ENCODE measurements at places on chromosomes 12 and 14.

- DNase-seq = no peak
These were observed 85.5 kb downstream of the PLEKHG3 start for GRCh38 chr14:64789696-64790095.

DNA sequence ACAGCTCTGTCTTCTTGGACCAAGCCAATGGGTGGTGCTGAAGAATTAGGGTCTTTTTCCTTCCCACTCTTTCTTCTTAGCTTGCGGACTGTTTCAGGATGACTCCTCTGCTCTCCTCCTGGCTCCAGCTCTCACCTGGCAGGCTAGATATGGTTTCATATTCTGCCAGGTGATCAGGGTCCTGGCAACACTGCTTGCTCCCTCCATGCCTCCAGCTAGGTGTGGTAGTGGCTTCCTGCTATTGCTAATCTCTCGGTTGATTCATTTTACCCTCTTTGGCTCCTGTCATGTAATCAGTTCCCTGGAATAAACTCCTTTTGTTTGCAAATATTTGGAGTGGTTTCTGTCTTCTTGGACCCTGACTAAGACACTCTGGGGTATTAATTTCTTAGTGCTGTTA, 4.3 kb upstream of the GZMH start:
- no peak for DNase-seq

DNA sequence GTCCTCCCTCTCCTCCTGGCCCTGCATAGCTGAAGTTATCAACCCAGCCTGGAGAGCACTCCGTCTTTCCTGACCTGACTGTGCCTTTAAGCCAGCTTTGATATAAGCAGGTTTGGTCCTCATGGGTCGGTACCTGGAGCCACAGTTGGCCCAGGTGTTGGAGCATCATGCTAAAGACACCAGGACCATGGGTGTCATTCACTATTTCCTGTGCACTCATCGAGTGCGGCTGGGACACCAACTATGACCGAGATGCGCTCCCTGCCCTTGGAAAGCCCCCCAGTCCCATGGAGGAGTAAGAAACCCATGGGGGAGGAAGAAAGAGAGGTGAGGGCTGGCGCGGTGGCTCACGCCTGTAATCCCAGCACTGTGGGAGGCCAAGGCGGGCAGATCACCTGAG, 78.9 kb upstream of the CCND2 start:
- DNase-seq = no peak

- DNase-seq = no peak
These were observed 15.7 kb downstream of the VPS37B start for GRCh38 chr12:122880155-122880667.

DNA sequence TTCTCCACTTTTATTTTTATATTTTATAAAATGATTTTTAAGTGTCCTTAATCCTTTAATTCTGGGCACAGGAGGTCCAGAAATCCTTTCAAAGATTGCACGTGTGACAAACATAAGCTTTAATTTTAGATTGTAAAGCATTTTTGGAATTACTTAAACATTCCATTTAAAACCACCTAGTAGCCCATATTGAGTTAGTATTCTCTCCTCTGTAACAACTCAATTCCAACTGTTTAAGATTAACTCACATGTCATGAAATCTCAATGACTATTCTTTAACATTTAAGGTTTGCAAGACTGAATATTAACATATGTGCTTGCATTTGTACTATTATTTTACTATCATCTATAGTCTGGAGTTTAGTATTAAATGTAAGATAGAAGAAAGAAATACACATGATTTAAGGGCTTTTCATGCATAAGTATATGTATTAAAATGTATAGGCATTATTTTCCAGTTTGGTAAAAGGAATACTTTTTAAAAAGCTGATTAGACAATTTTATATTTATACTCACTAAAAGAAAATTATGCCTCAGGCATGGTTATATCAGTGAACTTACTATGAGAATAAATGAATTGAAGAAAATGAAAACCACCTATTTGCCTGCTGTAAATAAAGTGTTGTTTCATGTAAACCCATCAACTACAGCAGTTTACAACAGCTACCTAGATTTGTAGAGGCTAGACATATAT, 776.9 kb downstream of the SLC6A15 start:
- DNase-seq = no peak

DNA sequence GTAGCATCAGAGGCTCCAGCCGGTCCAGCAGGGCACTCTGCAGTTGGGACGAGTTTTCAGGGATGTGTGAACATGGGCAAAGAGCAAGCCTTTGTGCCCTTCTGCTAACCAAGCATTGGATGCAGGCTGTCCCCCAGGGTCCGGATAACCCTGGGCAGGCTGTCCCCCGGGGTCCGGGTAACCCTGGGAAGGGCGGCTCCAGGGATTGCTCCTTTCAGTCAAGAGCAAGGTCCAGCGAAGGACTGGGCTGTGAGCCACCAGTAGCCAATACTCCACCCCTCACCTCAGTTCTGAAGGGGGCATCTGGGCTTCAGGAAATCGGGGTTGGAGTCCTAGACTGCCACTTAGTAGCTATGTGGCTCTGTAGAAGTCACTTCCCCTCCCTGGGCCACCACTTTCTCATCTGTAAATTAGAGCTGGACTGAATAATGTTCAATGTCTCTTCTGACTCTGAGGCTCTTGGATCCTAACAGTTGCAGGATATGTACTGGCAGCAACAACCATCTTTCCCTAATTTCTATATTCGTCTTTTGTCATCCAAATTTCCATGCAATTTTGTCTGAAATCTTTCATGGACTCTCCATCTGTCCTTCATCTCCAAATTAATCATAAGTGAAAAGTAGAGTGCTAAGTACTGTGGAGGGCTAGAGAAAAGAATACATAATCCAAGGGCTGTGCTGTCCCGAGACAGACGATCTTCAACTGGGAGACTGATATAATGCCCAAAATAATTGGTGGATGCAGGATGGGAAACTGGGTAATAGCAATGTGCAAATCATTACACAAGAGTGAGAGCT, 137.4 kb upstream of the NTF3 start:
- DNase-seq = no peak

- DNase-seq = no peak
These were observed 4.8 kb downstream of the MED6 start for GRCh38 chr14:70595443-70596185.

DNA sequence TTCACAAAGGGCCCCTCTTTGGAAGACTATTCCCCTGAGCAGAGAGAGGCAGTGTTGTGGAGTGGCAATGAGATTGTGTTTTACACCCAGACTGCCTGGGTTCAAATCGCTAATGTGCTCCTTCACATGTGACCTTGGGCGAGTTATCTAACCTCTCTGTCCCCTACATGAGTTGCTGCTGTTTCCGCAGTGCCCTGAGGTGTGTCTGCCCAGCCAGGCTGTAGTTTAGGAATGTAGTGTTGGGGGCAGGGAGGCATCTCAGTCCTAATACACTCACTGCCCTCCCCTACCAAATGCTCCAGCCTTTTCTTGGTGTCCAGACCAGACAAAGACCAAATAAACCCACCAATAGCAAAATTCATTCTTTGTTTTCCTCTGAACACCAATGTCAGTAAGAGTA, 78.6 kb downstream of the SLC24A4 start:
- no peak for DNase-seq

DNA sequence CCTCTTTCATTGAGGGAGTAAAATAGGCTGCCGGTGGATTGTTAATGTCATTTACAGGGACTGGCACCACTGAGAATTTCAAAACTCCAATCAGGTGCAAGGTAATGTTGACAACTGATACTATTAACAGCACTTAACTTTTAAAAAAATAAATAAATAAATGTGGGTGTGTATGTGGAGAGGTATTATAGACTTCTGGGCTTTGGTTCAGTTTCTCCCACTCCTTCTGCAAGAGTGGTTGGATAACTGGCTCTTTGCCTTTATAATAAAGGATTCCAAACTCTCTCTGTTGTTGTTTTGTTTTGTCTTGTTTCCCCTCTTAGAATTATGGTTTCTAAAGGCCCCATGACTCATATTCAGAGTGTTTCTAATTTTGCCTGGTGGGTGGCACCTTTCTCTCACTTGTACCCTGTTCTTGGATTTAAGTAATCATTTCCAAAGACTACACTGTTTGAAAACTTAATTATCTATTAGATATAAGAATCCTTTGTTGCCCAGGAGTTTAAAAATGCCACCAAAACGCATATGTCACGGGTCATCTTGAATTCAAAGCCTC, 151.6 kb upstream of the ARID2 start:
- DNase-seq = no peak

DNA sequence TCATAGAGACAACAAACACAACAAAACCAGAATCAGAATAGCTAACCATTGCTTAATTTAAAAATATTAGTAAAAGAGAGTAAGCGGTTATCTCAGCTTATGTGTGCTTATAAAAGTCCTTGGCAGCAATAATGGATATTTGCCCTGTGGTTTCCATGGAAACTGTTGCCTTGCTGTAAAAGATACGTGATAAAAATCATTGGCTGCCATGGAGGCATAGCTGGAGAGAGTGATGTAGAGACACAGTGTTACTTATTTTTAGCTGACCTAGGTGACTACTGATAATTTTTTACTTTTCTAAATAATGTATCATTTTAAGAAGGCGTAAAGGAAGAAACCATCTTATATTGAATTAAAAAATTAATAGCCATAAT, 92.9 kb downstream of the ERC1 start:
- no peak for DNase-seq

DNA sequence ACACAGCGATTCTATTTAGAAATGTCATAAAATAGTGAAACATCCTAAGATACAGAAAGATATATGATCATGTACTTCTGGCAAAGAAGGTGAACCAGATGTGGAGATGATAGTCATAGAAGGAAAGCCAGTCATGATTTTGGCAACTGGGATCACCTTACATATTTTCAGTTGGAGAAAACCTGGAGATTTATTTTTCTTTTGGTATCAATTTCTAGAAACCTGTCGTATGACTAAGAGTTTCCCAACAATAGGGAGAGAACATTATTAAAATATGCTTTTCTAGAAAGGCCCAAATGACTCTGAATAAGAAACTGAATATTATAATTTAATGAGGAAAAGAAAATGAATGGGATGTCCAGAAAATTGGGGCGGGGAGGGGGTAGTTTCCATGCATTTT, 396.4 kb downstream of the ZFP36L1 start:
- DNase-seq = no peak

DNA sequence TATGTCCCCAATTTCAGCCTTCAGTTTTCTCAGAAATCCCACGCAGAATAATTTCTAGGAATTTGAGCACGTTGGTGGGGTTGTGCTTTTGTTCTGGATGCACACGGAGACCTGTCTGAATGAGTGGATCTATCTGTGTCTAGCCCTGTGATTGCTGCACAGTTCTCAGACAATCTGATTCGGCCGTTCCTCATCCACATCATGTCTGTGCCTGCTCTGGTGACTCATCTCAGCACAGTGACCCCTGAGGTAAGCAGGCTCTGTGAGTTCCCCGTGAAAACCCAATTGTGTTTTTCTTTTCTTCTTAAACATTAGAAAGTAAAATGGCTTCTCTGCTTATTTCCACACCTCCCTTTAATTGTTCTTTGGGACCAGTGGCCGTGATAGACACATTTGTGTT, 20.2 kb downstream of the UBE3B start:
- DNase-seq = no peak

GRCh38 chr12:121278169-121279070, 18.1 kb downstream of the CAMKK2 start:
- DNase-seq = no peak

DNA sequence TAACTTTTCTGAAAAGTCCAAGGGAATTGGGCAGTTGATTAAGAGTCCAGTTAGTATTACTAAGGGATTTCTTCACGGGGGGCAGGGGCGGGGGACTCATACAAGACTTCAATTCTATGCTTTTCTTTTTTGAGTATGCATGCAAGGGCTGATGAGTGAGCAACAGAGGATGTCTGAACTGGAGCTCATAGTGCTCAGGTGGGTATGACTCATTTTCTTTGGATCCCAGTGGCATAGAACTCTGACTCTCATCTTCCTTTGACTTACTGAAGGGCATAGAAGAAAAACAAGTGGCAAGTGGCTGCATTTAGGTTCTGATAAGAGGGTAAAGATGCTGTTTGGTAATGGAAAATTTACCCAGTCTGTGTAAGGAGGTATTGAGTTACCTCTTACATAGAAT, 749.2 kb downstream of the NOVA1 start:
- DNase-seq = no peak

DNA sequence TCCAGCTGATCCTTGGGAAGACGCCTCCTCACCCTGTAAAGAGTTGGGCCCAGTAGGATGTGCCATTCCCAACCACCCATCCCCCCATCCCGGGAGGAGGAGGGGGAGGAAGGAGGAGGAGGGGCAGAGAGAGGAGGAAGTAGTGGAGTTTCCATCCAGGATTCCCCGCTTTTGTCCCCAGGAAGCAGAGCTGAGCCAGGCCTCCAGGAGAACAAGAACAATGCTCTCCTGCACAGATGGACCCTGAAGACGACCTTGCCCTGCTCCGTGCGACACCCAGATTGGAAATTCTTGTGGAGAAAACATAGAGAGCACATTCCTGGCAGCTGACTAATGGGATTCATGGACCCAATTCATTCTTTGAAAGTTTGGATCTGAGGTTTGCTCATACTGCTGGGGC, 132.3 kb upstream of the CRY1 start:
- DNase-seq = no peak

- no peak for DNase-seq
These were observed 68.2 kb downstream of the SLC15A4 start for GRCh38 chr12:128755566-128755965.
